ENCODE measurements at places on chromosomes 1 and 21.

DNA sequence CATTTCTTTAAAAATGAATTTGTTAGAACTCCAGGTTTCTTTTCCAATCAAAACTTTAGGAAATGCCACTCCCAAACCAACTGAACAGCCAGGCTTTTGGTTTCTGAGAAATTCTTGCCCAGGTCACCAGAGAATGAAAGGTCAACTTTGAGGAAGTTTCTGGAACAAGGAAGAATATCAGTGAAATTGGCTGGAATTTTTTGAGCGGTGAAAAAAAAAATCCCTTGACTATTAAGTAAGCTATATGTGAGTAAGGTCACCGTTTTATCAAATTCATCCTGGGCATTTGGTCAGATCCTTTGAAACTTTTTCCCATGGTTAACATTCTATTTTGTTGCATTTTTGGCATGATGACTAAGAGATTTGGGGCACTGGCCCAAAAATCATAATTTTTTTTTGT lies 469.3 kb downstream of the LTN1 start:
- no peak for DNase-seq

DNA sequence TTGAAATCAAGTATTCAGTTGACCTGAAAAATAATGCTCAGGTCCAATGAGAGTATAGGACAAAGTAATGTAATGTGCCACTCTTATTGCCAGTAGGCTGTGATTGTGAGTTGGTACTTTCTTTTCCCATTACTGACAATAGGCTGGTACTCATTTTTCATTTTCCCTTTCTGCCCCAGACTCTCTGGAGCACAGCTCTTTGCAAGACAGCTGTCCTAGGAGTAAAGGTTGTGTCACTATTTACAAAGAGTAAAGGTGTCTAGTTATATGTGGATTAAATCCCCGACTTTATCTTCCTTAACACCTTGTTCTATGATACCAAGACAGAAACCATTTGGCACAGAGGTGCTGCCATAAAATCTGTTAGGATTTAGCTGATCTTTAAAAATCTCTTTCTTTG lies 32.3 kb upstream of the RASAL2 start:
- DNase-seq: no peak

DNA sequence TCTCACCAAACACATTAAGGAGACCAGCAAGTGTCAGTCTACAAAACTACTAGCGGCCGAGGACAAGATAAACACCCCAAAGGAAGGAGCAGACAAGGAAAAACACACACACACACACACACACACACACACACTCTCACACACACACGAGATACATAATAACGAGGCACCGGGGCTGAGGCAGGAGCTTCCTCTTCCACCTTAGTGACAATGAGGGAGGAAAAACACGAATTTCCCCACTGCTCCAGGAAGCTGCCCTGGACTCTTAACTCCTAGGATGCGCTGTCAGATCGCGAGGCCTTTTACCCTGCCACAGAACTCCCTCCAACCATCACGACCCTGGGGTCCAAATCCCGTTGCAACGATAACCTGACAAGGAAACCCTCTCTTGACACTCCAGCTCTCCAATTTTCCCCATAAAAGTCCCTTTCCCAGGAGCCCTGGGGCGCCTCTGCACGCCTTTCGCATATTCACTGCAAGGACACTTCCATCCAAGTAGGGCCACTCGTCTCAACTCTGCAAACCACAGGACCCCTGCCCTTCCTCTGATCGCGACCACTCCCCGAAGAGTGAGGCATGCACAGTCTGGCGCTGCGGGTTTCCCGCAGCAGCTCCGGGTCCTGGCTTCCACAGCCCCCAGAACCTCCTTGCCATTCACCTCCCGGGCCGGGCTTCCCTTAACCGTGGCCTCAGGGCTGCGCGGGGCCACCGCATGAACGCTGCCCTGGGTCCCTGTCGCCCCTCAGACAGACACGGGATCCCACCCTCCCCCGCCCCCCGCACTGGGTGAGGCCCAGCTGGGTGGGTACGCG lies 581 bp downstream of the ETV3 start:
- DNase-seq: no peak

DNA sequence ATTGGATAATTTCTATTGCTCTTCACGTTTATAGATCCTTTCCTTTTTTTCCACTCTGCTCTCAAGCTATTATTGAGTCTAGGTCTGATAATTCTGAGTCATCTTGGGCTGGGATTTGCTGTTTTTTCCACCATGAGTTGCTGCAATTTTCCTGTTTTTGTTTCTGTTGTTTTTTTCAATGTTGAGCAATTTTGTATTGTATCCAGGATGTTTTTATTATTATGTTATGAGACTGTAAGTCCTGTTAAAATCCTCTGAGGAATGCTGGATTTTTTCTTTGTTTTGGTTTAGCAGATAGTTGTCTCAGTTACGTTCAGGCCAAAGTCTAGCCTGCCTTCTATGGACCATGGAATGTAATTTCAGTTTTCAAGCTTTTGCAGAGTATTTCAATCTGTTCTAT lies 13.0 kb upstream of the SLC35A3 start:
- DNase-seq: no peak

Data from lower leg skin (tissue), 4 donors.